AML-193 (cell line): ENCODE measurements at places on chromosomes 5 and 9.

DNA sequence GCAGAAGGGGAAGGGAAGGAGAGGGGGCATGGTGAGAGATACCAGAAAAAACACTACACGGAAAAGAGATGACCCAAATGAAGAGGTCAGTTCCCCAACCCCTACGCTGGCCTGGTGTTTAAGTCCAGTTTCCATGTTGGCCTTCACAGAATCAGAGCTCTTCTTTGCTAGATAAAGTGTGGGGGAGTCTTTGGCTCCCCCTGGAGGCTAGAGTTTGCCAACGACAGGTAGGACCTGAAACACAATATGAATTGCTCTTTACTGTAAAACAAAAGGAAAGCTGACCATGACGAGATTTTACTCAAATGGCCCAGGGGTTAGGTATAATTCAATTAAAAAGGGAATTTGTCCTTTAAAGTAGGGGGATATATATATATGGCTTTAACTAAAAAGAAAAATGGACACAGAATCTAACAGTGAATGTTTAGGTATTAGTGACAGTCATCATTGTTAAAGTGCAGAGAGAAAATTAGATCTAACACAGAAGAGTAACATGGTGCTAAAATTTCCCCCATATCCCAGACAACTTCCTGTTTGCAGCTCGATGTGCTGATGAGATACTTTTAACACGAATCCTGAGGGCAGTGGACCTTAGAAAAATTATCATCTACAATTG, 92.0 kb downstream of the SV2C start:
- peak; percentile 69 for DNase-seq

DNA sequence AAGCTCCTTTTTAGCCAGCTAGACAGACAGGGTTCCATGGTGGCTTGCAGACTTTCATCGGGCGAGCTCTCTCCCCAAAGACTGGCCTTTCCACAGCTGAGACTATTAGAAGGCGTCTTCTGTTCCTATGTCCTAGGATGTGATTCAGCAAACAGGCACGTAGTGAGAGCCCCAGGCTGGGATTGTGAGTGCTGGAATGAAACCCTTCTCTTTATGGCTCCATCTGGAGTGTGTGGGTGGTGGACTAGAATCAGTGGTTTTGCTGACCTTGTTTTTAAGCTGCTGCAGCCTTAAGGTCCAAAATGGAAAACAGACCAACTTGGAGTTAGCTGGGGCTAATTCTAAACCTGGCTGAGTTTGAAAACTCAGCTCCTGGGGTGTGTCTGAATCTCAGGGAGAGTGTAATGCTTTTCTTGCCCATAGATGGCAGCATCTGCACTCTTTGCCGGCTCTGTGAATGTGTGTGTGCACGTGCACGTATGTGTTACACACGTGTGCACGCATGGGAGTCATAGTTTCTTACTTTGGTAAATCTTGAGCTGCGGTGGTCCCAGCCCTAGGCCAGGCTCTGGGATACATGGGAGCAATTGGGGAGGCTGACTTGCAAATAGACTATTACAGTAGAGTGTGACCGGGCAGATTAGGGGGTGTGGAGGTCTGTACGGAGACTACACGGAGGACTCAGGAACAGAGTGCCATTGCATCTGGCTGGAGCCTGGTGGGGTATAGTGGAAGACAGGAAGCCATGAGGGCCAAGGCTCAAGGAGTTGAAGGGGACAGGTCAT, 10.7 kb downstream of the GSN start:
- peak; percentile 77 for DNase-seq

- DNase-seq: no peak
These were observed 2.9 kb upstream of the LHFPL2 start for GRCh38 chr5:78651468-78651867.

- DNase-seq: peak; percentile 68
These were observed 25.2 kb downstream of the LNPEP start for GRCh38 chr5:96961053-96961452.

- DNase-seq: no peak
These were observed 61.0 kb downstream of the LPAR1 start for GRCh38 chr9:110977259-110977709.

GRCh38 chr5:57503433-57503832, 20.8 kb upstream of the ACTBL2 start:
- no peak for DNase-seq

DNA sequence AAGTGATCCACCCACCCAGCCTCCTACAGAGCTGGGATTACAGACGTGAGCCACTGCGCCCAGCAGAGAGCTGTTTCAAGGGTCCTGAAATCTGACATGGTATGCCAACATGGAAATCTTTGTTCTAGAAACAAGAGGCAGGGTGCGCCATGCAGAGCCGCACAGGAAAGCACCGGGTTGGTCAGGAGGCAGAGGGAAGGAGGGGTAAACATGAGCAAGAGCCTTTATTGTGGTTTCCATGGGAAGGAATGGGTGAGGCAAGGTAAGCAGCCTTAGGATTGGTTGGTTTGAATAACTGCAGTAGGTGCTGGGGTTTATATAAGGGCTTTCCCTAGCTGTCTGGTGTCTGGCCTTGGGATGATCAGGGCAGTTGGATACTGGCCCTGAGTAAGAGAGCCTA, 5.5 kb upstream of the EXOSC2 start:
- DNase-seq: no peak

DNA sequence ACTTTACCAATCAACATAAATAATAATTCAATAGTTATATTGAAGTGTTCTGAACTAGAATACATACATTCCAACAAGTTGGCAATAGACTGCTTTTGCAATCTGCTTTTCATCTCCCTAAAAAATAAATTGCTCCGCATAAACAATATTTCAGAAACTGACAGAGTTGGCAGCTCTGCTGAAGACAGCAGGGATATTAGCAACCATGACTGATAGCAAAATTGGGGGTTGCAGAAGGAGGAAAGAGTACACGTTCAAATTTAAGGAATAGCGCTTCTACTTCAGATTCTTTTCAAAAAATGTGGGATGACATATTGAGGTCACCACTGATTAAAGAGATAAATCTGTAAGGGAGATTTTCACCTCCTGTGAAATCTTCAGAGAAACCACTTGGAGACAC, 521.2 kb downstream of the DTWD2 start:
- DNase-seq: no peak

- peak; percentile 69 for DNase-seq
These were observed 85.8 kb downstream of the MRPS27 start for GRCh38 chr5:72234265-72234700.

- DNase-seq: no peak
These were observed 368.9 kb downstream of the CDH9 start for GRCh38 chr5:26669523-26669922.

GRCh38 chr9:104851546-104851920, 76.4 kb downstream of the ABCA1 start:
- DNase-seq: no peak

GRCh38 chr5:16772556-16772955, 155.8 kb upstream of the RETREG1 start:
- no peak for DNase-seq

GRCh38 chr5:153835891-153836515, 202.7 kb downstream of the FAM114A2 start:
- no peak for DNase-seq

- DNase-seq: no peak
These were observed 29.3 kb upstream of the OBP2B start for GRCh38 chr9:133238272-133238850.

DNA sequence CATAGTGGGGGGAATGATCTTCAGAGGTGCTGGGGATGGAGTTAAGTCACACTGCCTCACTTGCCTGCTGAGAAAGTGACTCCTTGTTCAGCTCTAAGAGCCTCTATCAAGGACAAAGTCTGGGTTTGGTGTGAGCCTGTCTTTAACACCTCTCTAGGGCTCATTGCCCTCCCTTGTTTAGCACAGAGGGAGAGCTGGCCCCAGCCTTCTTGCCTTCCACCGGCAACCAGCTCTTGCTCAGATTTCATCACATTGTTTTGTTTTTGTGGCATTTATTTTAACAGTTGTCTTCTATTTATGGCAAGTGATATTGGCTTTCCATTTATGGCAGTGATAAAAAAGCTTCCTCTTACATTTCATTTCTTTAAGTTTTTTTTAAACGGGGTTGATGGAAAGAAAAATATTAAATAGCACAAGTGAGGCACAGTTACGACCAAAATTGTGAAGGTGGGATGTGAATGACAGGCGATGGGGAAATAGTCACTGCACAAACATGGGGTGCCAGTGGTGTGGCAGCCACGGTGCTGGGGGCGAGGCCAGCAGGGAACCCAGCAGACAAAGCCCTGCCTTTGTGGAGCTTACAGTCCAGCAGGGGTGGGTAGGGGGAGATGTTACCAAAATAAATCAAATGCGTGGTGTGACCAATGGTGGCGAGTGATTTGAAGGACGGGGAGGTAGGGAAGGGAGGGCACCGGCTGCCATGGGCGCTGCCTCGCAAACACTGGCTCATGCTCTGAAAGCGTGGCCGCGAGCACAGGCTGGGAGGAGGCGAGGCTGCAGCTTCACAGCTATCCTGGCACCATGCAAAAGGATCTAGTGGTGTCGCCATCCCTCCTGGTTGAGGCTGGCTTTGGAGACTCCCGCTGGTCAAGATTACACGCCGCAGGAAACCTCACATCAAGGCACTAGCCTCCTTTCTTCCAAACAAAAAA, 21.2 kb upstream of the UNC5A start:
- DNase-seq: no peak
